ENCODE measurements at places on chromosomes 6 and 20. TPM values are rescaled to one million over a fixed set of nuclear protein-coding genes. Genes with fewer than 3 reads are reported as not detected.

Gene ISM1
- polyA plus RNA-seq = 0.86 TPM

Gene GNAS-AS1
- 0.53 TPM for polyA plus RNA-seq

Gene CDC5L
- 10.9 TPM for polyA plus RNA-seq

Gene TP53INP2
- 42.8 TPM for polyA plus RNA-seq

Gene RBM12
- polyA plus RNA-seq = 8.8 TPM

Gene CCM2L
- 4.0 TPM for polyA plus RNA-seq

Gene MUC21
- 0.01 TPM for polyA plus RNA-seq

Gene KIF3B
- 9.6 TPM for polyA plus RNA-seq

Gene ANKRD6
- 1.8 TPM for polyA plus RNA-seq

Gene C20orf144
- polyA plus RNA-seq = 0.05 TPM

Gene ATAT1
- polyA plus RNA-seq = 4.7 TPM

Gene PTPRK
- polyA plus RNA-seq = 4.6 TPM

Gene MUCL3
- polyA plus RNA-seq = not detected

Gene CTSZ
- 47.3 TPM for polyA plus RNA-seq

Gene RAET1L
- 0.07 TPM for polyA plus RNA-seq

Gene SPTLC3
- 0.30 TPM for polyA plus RNA-seq

Measured in psoas muscle (tissue), 8 donors.